ENCODE measurements at places on chromosomes 1 and 21. TPM values are rescaled to one million over a fixed set of nuclear protein-coding genes. Genes with fewer than 3 reads are reported as not detected.

The KIAA1614 gene
- total RNA-seq, result 0.32 TPM

The BCAR3 gene
- 4.8 TPM for total RNA-seq

The NGF gene
- total RNA-seq, result not detected

The SPATA46 gene
- total RNA-seq, result not detected

The CYP4A11 gene
- total RNA-seq, result not detected

The FALEC gene
- 0.71 TPM for total RNA-seq

The NTMT2 gene
- total RNA-seq, result not detected

The TRIM58 gene
- total RNA-seq, result not detected

The KRTAP7-1 gene
- total RNA-seq, result not detected

The DDAH1 gene
- total RNA-seq, result 50.2 TPM

The ORC1 gene
- total RNA-seq, result 23.5 TPM

The LRRN2 gene
- total RNA-seq, result not detected

The TCHHL1 gene
- not detected for total RNA-seq

The PADI1 gene
- total RNA-seq, result not detected

The MTARC1 gene
- 64.2 TPM for total RNA-seq

The MSH4 gene
- total RNA-seq, result 0.09 TPM

The DOP1B gene
- total RNA-seq, result 3.0 TPM

The HCN3 gene
- 1.3 TPM for total RNA-seq

The LAD1 gene
- total RNA-seq, result 41.2 TPM

The DCAF6 gene
- total RNA-seq, result 24.7 TPM

The CD5L gene
- total RNA-seq, result not detected

The FCRLB gene
- 0.11 TPM for total RNA-seq

The AQP10 gene
- total RNA-seq, result not detected

The C1QTNF12 gene
- 0.64 TPM for total RNA-seq

The CD1E gene
- total RNA-seq, result not detected

The NID1 gene
- 29.3 TPM for total RNA-seq

The FAM76A gene
- 18.8 TPM for total RNA-seq

The HSD3B1 gene
- total RNA-seq, result not detected

The RWDD3 gene
- 21.2 TPM for total RNA-seq

The SRGAP2B gene
- total RNA-seq, result 21.8 TPM

The GNG4 gene
- 27.1 TPM for total RNA-seq

The CD1B gene
- total RNA-seq, result not detected

The CASQ2 gene
- total RNA-seq, result not detected

The GPA33 gene
- not detected for total RNA-seq

The OR2T33 gene
- not detected for total RNA-seq

The CFAP298 gene
- 62.2 TPM for total RNA-seq

All from HepG2 (cell line).